Naive thymus-derived CD4-positive, alpha-beta T cell (primary cell): ENCODE measurements at places on chromosomes 4 and X. TPM values are rescaled to one million over a fixed set of nuclear protein-coding genes. Genes with fewer than 3 reads are reported as not detected.

Gene ANOS1
- 0.05 TPM for total RNA-seq

Gene SORCS2
- total RNA-seq: not detected

Gene NDST4
- total RNA-seq: not detected

Gene CENPI
- total RNA-seq: 2.3 TPM
